ENCODE measurements at places on chromosomes 12 and 14.

DNA sequence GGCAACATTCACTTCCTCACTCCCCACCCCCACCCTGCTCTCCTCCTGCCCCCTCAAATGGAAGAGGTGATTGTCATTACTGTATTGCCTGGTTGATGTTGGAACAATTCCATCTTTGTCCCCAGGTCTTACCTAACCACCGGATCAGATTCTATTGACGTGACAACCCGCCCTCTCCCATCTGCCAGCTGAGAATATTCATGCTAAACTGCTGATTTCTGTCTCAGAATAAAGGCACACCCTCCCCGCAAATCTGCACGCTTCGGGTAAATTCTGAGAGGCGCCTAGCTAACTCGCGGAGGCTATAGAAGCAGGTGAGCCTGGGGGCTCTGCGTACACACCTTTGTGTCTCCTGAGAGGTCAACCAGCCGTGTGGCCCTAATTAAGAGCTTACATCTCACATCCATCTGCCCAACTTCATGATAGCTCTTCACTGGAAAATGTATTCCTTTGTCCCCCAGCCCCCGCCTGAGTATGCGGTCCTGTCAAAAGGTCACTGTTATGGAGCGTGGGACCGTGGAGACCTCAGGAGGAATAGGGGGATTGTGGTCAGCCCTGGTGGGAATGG, 1054.3 kb downstream of the VRK1 start:
- DNase-seq, result no peak

GRCh38 chr12:42756841-42757623, 167.5 kb upstream of the PRICKLE1 start:
- no peak for DNase-seq

DNA sequence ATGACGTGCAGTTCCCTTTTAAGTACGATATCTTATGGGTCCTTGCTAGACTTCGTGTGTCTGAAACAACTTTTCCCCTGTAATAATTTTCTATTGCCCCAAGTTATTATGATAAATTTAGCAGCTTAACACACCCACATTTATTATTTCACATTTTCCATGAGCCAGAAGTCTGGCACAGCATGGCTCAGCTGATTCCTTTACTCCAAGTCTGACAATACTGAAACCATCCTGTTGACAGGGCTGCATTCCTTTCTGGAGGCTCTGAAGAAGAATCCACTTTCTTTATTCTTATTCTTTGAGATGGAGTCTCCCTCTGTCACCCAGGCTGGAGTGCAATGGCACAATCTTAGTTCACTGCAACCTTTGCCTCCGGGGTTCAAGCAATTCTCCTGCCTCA, 80.9 kb downstream of the DENND5B start:
- DNase-seq, result no peak

- DNase-seq, result no peak
Observed at GRCh38 chr14:29265852-29266251, 499.3 kb downstream of the FOXG1 start.

DNA sequence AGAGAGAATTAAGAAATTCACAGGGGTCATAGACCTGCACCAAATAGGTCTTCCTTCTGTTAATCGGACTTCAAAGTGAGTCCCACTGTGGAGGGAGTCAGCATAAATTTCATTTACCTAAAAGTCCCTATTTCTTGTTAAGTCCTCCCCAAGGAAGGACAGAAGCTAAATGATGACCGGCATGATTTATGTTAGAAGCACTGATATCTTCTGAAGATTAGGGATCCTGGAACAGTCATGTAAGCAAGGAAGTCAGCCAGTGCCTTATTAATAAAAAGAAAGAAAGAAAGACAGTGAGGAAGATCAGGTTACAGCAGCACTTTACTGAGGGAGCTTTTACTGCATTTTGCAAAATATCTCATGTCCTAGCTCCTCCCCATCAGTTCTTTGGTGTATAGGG, 287.5 kb downstream of the FOXG1 start:
- no peak for DNase-seq

DNA sequence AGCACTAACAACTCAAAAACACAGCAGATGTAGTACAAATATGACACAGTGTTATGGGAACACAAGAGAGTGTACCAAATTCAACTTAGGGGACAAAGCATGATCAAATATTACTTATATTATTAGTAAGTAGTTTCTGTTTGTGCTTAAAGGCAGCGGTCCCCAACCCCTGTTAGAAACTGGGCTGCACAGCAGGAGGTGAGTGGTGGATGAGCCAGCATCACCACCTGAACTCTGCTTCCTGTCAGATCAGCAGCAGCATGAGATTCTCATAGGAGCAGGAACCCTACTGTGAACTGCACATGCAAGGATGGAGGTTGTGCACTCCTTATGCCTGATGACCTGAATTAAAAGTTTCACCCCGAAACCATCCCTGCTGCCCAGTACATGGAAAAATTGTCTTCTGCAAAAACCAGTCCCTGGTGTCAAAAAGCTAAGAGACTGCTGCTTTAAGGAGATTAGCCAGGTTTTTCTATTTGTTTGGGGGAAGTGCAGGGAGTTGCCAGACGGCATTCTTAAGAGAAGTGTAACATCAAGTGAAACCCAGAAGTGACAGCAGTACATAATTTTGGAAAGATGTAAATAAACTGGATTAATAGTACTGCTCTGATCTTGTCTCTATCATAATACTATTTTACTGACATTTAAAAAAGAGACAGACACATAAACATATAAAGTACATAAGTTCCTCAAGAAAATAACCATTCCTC, 26.7 kb downstream of the GTF2A1 start:
- DNase-seq, result no peak
